Activated T-cell treated with anti-CD3 and anti-CD28 coated beads for 24 hours (primary cell): ENCODE measurements at places on chromosomes 2 and 18.

- peak; percentile 87 for DNase-seq
These were observed at the start of gene OSGEPL1 for GRCh38 chr2:189762551-189763298. TSS of gene OSGEPL1 (minus strand) at chr2:189762792. CDS start at chr2:189761640, 1,152 bp downstream.

DNA sequence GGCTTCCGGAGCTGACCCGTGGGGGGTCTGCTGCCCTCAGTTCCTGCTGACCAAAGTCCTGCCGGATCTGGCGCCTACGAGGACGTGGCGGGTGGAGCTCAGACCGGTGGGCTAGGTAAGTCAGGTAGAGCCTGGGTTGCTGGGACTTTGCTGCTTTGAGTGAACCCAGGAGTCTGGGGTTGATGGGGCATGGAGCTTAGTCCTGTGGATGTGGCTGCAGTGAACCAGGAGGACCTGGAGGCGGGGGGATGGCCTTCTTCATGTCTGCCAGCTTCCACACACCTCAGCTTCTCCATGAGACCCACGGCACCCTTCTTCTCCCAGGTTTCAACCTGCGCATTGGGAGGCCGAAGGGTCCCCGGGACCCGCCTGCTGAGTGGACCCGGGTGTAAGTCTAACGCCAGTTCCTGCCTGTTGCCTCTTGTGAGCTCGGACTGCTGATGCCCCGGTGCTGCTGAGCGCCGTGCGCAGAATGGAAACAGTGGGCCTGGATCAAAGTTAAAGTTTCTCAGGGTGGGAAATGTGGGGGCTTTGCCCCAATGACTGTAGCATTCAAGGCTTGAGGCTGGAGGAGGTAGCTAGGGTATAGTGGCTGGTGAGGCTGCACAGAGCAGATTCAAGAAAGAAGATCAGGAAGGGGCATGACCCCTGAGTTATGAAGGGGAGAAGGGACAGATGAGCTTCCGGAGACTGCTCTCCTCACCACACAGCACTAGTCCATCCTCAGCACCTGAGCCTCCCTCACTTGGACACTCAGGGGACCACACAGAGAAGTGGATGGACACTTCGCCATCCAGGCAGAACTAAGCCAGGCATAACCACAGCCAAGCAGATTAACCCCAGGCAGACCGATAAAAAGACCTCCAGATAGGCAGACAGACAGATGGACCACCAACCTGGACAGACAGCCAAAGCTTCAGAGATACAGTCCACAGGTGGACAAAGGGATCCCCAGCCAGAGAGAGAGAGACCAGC, 17.3 kb downstream of the PTPN18 start:
- no peak for DNase-seq

DNA sequence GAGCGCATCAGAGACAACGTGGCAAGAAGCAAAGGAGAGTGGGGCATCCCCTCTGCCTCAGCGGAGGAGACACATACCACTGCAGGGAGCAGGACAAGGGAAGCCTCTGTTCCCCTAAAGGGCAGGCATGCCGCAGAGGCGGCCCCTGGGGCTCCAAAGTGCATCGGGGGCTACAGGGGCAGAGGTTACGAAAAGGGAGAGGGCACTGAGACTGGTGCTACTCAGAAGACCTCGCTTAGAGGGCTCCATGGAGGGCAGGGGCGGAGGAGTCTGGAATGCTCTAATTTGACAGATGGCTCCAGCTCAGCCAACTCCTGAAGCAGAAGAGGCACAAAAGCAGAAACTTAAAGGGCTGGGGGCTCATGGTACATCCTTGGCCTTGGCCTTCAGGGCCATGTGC, 39.8 kb downstream of the FAM178B start:
- no peak for DNase-seq

DNA sequence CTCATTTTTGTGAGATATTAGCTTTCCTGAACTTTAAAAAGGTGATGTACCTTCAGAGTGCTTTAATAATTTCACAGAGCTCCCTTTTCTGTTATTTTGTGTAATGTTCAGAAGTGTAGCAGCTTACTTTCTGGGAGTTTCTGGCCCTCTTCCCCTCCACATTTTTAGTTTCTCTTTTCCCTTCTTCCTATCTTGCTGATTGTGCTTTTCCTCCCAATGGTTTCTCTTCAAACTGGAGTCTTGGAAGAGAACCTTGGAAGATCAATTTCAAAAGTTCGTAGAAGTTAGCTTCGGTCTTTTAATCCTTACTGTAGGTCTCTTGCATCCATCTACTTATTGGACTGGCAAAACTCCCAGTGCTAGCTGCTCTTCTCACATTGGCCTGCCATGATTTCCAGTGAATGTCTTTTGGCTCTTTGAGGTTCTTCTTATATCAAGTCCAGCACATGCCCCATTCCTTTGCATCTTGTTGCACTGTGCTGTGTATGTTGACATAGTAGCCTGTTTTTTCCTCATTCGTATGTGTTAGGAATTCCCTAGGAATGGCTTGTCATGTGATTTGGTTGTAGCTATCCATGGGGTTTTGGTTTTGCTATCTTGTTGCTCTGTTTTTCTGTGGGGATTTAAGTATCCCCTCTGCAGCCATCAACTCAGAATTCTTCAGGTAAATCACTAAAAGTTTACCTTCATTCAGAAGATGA, 7.8 kb downstream of the CCNT2 start:
- DNase-seq: no peak

GRCh38 chr18:35581546-35581897, at the start of gene GALNT1:
TSS of gene GALNT1 (plus strand) at chr18:35581740. CDS start at chr18:35654663, 72,923 bp downstream.
- DNase-seq: no peak

DNA sequence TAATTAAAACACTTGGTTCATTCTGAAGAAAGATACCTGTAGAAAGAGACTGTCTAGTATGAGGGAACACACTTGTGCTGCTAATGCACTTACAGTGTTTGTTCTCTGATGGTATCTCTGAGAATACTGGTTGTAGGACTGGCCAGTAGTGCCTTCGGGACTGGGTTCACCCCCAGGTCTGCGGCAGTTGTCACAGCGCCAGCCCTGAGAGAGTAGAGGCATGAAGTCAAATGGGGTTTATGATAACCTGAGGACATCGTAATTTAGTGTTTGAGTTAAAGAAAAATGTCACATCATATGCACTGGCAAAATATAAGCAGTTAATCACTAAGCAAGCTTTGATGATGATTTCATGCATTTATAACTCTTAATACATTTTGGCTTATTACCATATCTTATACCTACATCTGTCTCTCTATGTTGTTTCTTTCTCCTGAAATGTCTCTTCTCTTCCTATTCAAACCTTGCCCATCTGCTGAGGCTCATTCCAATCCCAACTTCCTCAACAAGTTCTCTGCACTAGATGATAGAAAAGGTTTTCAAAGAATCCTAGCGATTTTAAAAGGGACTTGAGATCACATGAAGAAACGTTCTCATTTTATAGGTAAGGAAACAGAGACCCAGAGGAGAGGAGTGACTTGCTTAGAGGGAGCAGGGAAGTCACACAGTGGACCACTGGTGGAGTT, 50.2 kb downstream of the ATIC start:
- DNase-seq: no peak

DNA sequence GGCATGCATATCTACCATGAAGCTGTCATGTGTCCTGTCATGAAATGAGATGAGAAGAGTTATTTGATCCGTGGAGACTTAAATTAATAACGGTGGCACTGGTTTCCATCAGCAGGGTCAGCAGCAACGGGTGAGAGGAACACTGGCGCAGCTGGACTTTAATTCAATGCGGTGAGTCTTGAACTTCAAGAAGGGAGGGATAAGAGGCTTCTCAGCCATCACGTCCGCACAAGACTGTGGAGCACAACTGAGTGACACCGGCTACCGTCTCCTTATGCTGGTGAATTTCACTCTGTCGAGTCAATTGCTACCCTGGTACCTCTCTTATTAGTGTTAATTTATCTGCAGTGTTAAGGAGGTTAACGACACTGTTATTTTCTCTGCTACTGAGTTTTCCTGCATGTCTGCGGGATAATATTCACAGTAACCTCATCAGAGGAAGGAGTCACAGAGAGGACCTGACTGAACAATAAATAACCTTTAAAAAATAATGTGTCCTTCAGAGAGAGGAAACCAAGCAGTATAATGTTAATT, 236.8 kb downstream of the EPHA4 start:
- DNase-seq: no peak

- DNase-seq: no peak
These were observed 160.0 kb downstream of the BCL2 start for GRCh38 chr18:63159590-63159989.

GRCh38 chr2:106570316-106570715, 83.2 kb downstream of the CD8B2 start:
- no peak for DNase-seq
